ENCODE measurements at places on chromosomes 3 and 15.

DNA sequence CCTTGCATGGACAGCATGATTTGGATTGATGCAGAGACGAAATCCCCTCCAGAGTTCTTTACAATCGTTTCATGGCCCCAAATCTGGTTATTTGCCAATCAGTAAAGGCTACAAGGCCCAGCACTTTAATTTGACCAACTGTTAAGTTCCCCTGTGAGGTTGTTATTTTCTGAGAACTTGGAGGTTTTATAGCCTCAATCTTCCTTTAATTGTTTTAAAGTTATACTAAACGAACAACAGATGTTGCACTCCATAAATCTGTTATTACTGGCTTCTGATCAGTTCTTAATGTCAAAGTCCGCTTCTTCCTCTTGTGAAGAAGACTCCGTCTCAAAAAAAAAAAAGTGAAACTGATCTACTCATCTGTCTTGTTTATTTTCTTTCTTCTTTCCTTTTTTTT lies 30.8 kb downstream of the LARP6 start:
- DNase-seq, result no peak

- no peak for DNase-seq
Observed at GRCh38 chr3:134314588-134315285, 59.5 kb downstream of the AMOTL2 start.

- DNase-seq, result no peak
Observed at GRCh38 chr15:26910715-26911114, 43.9 kb downstream of the GABRA5 start.

- no peak for DNase-seq
Observed at GRCh38 chr3:10973046-10973595, 19.4 kb upstream of the SLC6A1 start.

GRCh38 chr15:48962662-48963523 lies 826 bp downstream of the SHC4 start:
- no peak for DNase-seq

DNA sequence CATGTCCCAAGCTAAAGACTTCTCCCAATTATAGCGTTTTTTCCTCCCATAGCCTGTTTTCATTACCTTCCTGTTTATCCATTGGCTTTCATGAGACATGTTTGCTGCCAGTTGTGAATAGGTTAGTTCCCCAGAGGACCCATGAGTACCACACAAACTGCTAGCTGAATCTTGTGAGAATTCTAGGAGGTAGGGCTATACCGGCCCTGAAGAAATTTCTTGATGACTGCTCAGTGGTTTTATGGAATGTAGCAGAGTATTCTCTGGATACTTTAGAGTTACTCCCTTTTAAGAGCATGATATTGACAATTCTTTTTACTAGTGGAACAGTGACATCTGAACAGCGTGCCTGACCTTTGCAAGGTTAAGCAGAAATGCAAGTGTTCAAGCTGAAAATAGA lies 210.4 kb downstream of the MCTP2 start:
- DNase-seq, result no peak

DNA sequence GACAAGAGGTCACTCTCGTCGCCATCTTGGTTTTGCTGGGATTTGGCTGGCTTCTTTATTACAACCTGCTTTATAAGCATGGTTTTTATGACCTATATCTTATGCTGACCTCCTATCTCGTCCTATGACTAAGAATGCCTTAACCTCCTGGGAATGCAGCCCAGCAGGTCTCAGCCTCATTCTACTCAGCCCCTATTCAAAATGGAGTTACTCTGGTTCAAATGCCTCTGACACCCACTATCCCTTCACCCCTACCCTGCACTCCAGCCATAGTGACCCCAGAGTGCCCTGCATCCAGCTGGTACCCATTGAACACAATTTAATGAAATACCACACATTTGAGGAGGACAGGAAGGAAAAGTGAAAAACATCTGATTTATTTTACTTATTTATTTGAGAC lies 23.4 kb downstream of the METTL6 start:
- no peak for DNase-seq

DNA sequence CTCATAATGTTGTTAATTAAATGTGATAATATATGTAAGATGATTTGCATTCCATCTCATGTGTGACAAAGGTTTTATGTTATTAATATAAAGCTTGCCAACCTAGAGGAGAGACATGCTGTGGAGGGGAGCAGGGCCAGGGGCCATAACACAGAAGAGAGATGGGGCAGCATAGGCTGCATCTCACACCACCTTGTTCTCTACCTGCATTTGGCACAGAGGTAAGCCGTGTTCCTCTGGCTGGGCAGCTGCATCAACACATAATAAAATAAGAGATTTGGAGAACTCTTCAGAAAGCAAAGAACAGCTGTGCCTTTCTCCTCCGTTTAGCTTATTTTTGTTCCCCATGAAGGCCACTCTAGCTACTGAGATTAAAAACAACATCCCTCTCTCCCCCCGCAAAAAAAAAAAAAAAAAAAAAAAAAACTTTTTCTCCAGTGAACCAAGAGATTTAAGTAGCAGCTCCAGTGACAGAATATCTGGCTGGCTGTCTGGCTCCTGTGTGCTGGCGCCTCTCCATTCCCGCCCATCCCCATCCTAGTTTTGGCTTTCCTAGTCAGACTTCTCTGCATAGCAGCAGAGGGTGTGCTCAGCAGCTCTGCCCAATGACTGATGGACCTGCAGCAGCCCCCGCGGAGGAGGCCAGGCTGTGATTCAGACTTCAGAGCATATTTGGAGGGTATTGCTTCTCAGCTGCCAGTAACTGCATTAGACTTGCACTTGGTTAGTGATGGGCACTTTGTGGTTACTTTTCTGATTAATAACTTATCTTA lies 52.2 kb upstream of the STXBP5L start:
- DNase-seq, result no peak

- DNase-seq, result no peak
Observed at GRCh38 chr3:53493595-53493962, 832 bp upstream of the CACNA1D start.

GRCh38 chr3:4696266-4696665 lies 203.1 kb downstream of the ITPR1 start:
- DNase-seq, result no peak

- DNase-seq, result no peak
Observed at GRCh38 chr15:58690703-58691102, 58.8 kb downstream of the ADAM10 start.

- no peak for DNase-seq
Observed at GRCh38 chr3:171125010-171125409, 98.5 kb upstream of the SLC2A2 start.

GRCh38 chr3:161567577-161568361 lies 71.2 kb downstream of the OTOL1 start:
- no peak for DNase-seq

DNA sequence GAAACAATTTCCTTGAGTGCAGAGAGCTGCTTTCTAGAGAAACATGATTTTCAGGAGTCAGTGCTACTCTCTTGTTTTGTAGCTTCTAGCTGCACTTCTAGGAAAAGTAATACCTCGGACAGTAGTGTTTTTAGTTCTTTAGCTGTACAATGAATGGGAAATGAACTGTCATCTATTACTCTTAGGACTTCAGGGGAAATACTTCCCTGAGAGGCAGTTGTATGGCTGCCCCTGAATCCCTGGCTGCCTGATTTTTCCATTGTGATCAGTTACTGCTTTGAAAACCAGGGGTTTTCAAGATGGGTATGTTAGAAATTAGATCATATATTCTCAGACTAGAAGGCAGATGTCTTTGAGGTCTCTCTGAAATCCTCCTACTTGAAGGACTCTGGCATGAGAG lies 200.3 kb upstream of the SEMA6D start:
- DNase-seq, result no peak

DNA sequence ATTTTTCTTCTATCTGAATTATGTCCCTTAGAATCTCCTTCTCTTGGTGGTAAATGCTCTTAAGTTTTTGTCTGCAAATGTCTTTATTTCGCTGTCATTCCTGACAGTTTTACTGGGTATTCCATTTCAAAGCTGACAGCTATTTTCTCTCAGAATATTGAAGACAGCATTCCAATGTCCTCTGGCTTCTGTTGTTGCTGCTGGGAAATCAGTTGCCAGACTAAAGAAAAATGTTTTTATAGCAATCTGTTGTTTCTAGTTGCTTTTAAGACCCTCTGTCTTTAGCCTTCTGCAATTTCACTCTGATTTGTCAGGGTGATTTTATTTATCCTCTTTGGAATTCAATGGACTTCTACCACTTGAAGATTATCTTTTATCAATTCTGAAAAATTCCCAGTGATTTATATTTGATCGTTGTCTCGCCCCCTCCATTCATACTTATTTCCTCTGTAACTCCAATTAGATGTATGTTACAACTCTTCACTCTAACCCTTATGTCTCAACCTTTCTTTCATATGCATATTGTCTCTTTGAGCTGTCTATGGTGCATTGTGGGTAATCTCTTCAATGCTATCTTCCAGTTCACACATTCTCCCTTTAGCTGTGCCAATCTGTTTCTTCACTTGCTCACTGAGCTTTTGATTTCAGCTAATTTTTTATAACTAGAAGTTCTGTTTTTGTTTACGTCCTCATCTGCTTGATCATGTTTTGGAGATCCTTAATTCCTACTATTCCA lies 23.5 kb downstream of the UBXN7 start:
- no peak for DNase-seq

- no peak for DNase-seq
Observed at GRCh38 chr15:93422476-93422875, 333.5 kb upstream of the RGMA start.

- DNase-seq, result no peak
Observed at GRCh38 chr3:195348426-195349115, 77.6 kb upstream of the XXYLT1 start.

DNA sequence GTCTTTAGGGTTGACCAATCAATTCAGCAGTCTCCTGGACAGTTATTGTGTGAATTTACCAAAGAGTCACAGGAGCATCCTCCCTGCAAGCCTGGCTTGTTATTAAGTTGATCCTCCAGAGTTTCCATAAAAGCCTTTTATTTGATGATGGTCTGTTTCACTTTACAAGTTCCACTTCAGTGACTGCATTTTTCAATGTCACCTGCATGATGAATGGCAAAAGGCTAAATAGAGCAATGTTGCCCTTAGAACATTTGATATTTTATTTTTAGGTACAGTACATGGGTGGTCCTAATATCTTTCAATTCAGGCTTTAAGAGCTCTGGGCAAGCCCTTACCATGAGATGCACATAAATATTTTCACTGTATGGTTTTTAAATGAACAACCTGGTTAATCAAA lies 22.6 kb downstream of the GUCA1C start:
- DNase-seq, result no peak

- DNase-seq, result no peak
Observed at GRCh38 chr15:35667908-35668307, 121.9 kb upstream of the DPH6 start.

DNA sequence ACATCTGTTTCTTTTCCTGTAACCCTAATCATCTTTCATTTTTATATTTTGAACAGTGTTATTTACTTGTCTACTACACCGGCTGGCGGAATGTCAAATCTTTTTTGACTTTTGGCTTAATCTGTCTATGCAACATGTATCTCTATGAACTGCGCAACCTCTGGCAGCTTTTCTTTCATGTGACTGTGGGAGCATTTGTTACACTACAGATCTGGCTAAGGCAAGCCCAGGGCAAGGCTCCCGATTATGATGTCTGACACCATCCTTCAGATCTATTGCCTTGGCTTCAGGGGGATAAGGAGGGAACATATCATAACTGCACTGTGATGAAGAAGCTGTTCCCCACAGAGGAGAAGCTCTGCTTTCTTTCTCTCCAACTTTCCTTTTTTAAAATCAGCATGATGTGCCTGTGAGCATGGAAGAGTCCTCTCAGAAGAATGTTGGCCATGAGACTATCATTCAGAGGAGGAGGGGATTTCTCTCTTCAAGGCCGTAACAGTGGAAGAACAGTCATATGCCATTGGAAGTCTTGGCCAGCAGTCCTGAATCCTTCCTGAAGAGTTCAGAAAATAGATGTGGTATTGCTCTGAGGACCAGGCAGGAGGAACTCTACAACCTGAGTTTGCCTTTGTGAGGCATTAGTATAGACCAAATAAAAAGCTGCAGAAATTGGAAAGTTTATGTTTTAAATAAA lies 69.9 kb downstream of the SEC22A start:
- DNase-seq, result no peak
